ENCODE measurements at places on chromosomes 1 and 21. TPM values are rescaled to one million over a fixed set of nuclear protein-coding genes. Genes with fewer than 3 reads are reported as not detected.

The ZBTB8A gene
- polyA plus RNA-seq, result not detected

The TBX15 gene
- not detected for polyA plus RNA-seq

The FCN3 gene
- not detected for polyA plus RNA-seq

The NAV1 gene
- polyA plus RNA-seq, result 0.91 TPM

The CGN gene
- 0.25 TPM for polyA plus RNA-seq

The MATN1 gene
- not detected for polyA plus RNA-seq

The FGR gene
- 0.72 TPM for polyA plus RNA-seq

The CFAP45 gene
- polyA plus RNA-seq, result 0.17 TPM

The ADORA3 gene
- not detected for polyA plus RNA-seq

The MAP3K7CL gene
- 5.9 TPM for polyA plus RNA-seq

The TRAF3IP3 gene
- polyA plus RNA-seq, result 446 TPM
